GM06990 (cell line): ENCODE measurements at places on chromosomes 3 and 15.

DNA sequence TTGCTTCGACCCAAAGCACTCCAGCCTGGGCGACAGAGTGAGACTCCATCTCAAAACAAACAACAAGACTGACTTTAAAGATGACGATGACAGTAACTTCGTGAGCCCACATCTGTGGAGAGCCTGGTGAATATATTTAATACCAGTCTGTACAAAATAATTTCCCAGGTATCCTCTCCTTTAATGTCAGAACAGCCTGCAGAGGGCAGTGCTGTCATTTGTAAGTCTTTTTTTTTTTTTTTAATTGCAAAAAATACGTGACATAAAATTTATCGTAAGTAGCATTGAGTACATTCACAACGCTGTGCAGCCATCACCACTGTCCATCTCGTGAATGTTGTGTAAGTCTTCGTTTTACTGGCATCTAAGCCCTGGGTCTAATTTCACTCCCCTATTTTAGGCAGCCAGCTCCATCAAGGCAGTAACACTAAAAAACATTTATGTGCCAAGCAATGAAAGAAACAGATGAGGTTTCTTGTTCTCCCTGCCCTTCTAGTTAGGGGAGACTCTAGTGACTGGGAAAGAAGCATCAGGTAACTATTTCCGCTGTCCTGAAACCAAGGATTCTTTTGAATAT lies 1.4 kb downstream of the HTD2 start:
- peak; percentile 28 for DNase-seq

DNA sequence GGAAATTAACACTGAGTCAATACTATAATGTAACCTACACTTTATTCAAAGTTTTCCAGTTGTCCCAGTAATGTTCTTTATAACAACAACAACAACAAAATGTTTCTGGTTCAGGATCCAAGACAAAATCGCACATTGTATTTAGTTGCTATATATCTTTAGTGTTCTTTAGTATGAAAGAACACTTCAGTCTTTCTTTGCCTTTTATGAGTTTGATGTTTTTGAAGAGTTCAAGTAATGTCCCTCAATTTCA lies 7.6 kb upstream of the GRAMD1C start:
- DNase-seq, result no peak

- DNase-seq, result no peak
Observed at GRCh38 chr3:9861626-9862130, 17.9 kb upstream of the RPUSD3 start.

- no peak for DNase-seq
Observed at GRCh38 chr3:172454180-172454579, 5.9 kb upstream of the GHSR start.

DNA sequence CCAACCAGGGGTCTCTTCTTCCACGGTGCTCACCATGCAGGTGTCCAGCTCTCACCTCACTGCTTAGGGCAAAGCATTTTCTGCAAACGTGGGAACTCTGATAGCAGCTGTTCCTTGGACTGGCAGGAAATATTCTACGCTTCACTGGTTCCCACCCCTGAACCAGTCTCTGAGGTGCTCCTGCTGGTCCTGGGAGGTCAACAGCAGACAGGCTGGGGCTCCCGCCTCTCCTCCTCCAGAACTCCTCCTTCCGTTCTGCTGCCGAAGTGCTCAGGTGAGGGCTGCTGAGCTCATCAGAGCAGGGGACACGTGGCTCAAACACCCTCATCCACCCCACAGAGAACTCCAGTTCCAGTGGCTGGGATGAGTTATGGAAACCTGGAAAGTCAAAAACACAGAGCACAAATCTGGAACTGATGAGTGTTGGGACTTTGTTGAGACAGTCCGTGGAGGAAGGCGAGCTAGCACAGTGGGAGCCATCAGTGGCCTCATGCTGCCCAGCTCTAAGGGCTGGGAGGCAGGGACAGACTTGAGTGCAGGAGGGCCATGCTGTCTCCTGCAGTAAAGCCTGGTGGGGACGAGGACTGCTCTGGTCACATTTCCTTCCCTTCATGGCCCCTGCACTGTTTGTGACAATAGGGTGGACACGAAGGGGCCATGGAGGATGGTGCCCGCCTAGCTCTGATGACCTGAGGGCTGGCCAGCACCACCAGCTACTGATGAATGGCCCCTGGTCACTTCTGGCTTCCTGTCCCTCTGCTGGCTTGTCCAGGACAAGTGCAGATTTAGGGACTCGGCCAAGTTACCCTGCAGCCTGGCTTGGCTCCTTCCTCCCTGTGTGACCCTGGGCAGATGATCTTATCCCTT lies 137.8 kb downstream of the KLF13 start:
- no peak for DNase-seq

DNA sequence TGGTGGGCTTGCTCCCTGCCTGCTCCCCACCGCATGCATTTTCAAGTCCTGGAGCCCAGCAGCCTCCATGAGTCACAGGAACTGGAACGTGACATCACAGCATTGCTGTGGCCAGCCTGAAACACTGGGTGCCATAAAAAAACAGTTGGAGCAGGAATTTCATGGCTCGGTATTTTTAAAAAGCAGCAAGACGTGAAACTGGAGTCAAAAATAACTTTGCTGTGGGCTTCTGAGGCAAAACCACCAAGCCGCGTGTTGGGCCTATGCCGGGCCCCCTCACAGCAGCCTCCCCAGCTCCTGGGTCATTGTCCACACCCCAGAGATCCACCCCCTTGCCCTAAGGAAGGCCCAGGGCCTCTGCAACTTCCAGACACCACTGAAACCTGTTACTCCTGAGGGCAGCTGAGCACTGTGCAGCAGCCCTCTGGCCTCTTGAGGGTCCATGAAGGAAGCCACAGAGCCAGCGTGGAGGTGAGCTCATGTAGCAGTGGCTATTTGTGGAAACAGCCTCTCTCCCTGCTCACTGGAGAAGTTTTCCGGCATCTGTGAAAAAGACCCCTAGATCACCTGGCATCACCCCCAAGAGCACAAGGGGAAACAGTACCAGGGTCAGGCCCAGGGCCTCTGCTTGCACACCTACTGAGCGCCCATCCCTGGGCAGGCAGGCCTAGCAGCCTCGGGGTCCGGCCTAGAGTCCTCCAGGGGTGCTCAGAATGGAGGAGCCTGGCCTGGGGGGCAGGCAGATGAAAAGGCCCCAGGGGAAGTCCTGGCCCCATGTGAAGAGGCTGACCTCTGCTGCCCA lies 34.0 kb upstream of the DUSP7 start:
- no peak for DNase-seq

- DNase-seq, result no peak
Observed at GRCh38 chr15:63939531-63940130, 105.9 kb upstream of the HERC1 start.
